ENCODE measurements at places on chromosomes 3 and 15.

- DNase-seq: no peak
These were observed 3.5 kb downstream of the SMAD6 start for GRCh38 chr15:66705277-66706146.

GRCh38 chr3:85979034-85979433, 1011.9 kb downstream of the VGLL3 start:
- no peak for DNase-seq

DNA sequence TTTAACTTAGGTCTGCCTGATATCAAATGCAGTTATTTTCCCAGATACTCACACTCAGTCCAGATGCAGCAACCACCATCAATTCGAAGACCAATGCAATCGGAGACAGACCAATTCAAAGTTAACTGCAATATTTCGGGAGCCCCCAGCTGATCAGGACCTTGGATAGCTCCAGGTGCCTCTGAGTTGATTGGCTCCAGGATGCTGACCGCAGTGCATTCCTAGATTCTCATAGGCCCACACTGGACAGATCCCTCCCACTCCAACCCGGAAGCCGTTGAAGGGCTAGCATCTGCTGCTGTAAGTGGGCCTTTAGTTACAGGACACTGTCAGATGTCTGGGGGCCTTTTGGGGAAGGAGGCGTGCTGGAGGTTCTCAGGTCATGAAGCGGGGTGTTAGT, 89.5 kb upstream of the ATP2B2 start:
- peak; percentile 16 for DNase-seq

DNA sequence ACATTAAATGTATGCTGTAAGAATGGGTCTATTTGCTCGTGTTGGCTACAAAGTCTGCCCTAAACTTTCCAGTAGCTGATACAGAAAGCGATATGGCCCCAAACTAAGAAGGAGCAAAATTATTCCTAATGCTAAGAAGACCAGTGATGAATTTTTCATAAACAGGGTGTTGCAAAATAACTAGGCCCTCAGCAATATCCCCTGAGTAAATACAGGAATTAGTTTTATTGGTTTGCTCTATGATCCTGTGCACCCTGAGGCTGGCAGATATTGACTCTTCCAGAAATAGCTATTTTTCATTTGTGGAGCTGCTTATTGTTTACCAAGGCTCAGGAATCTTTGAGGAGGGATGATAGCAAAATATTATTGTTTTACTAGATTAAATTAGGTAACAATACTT, 60.9 kb upstream of the CCNL1 start:
- DNase-seq: no peak

DNA sequence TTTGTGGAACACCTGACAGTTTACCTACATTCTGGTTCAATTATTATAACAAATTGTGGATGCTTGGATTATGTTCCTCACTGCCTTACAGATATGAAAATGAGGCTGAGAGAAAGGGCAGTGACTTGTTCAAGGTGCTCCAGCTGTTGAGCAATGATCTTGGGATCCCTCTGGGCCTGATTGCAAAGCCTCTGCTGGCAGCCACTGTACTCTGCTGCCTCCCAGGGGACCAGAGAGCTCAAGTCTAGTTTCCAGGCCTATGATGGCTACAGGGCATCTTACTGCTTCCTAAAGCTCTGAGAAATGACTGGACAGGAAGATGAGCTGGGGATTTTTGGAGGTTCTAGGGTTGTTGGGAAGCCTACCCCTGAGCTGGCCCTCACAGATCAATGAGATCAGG, 2.3 kb upstream of the SHC4 start:
- DNase-seq: no peak

GRCh38 chr3:190041333-190042041, 79.2 kb downstream of the P3H2 start:
- DNase-seq: no peak

DNA sequence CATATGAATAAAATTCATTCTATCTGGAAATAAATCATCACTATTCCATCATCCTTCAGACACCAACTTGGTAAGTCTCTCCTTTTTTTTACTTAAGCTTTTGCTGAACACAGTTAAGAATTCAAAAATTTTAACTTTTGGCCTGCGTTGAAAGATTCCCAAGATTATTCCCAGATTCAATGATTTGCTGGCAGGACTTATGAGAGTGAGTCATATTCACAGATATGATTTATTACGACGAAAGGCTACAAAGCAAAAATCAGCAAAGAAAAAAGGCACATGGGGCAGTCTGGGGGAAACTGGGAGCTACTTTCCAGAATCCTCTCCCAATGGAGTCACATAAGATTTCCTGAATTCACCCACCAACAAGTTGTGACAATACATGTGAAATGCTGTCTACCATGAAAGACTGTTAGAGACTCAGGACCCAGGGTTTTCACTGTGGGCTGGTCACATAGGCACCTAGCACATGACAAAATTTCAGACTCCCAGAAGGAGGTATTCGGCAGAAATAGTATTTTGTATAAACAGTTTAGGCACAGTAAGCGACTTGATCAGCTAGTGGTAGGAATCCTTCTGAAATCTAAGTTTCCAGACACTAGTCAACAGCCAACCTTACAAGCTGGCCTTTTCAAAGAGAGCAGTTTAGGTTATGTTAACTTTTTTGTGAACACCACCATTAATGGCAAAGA, 82.1 kb downstream of the DLG1 start:
- peak; percentile 27 for DNase-seq

- no peak for DNase-seq
These were observed 64.4 kb downstream of the ATP13A5 start for GRCh38 chr3:193314161-193314560.

GRCh38 chr3:127689266-127689860, 16.6 kb downstream of the ABTB1 start:
- no peak for DNase-seq

- no peak for DNase-seq
These were observed 93.4 kb downstream of the NEDD4 start for GRCh38 chr15:55900019-55900418.

GRCh38 chr3:117495620-117496019, 786.0 kb downstream of the TUSC7 start:
- no peak for DNase-seq

- peak; percentile 9 for DNase-seq
These were observed 885.4 kb downstream of the PDCD6IP start for GRCh38 chr3:34683851-34684250.

- no peak for DNase-seq
These were observed 12.1 kb downstream of the SEC11A start for GRCh38 chr15:84703808-84704207.

DNA sequence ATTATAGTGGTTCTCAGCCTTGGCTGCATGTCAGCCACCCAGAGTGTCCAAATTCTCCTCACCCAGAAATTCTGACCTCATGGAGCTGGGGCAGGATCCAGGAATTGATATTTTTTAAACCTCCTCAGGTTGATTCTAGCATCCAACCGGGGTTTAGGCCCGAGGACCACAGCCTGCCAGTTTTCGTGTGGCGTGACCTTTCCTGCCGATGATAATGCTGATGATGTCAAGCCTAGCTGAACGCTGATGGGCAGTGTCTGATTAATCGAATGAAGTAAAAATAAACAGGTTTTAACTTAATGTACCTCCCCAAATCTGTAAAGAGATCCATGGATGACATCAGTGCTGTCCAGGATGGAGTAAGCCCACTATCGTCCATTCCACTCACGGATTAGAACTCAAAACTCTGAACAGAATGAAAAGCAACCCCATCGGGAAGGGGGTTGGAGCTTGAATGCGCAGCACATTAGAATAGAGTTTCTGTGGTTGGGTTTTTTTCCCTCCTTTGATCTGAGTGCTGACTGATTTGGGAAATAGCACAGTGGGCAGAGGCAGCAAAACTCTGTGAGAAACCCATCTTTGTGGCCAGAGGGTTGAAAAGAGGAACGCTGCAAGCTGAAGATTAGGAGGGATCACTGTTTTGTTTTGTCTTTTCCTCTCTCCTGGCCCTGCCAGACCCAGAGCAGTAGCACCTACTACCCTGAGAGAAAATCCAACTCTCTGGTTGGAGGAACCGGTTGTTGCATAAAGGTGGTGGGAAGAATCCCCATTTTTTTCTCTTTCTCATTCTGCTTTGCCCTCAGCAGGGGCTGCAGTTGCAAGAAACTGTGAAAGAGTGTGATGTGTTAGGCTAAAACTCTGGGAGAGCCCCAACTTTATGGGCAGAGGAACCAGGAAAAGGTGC, 153.9 kb downstream of the APBA2 start:
- no peak for DNase-seq

DNA sequence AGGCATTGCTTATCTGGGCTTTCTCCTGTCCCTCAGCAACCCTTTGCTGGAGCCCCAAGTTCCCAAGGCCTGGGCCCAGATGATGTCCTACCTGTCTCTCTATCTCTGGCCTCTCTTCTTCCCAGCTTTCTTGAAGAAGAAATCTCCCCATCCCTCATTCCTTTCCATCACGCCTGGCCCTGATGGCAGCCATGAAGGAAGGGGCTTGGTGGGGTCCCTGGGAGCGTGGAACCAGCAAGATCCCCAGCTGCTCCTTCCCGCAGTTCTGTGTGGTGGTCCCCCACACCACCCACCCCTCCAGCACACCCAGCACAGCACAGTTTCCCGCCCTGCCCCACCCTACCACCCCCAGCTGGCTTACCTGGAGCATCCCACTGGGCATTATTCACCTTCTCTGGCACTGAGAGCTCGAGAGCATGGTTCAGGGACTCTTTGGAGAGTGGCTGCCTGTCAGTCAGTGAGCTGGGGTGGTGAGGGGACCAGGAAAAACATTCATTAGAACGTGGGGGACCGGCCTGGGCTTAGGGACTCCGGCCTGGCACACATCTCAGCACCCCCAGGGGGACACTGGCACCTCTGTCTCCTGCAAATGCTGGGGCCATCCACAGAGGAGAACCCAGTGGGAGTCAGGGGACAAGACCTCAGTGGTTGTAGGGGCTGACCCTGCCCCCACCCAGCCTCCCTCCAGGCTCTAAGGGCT, 26.6 kb downstream of the ACSBG1 start:
- DNase-seq: no peak

GRCh38 chr3:188488801-188489200, 334.8 kb downstream of the LPP start:
- no peak for DNase-seq

DNA sequence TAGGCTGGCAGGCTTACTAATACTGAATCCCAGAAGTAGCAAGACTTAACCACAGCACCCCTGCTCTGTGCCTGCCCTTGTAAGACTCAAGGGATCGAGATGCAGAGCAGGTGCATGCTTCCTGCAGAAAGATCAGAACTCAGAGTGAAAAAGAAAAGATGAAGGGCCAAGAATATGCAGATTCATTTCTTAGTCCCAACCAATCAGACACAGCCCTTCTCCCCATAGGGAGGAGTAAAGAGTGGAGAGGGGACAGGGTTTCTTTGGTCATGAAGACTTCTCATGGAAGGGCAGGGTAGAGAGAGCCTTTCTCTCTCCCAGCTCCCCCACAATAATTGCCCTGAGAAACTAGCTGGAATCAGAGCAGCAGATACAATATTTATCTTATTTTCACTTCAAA, 105.6 kb upstream of the MB21D2 start:
- DNase-seq: no peak

DNA sequence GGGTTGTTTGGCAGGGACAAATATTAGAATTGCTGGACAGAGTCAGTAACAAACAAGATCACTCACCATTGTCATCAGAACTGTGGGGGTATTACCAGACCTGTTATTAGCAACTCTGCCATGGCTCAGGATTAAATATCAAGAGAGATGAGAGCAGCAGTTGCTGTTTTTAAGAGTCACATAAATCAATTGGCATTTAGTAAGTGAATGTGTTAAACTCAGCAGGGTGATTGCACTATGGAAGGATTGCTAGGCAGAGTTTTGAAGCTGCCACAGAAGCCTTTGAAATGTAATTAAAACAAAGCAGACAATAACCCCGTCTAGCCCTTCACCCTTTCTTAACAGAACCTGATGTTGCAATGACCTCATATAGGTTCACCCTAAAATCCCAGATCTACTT, 238.8 kb downstream of the GAP43 start:
- no peak for DNase-seq

DNA sequence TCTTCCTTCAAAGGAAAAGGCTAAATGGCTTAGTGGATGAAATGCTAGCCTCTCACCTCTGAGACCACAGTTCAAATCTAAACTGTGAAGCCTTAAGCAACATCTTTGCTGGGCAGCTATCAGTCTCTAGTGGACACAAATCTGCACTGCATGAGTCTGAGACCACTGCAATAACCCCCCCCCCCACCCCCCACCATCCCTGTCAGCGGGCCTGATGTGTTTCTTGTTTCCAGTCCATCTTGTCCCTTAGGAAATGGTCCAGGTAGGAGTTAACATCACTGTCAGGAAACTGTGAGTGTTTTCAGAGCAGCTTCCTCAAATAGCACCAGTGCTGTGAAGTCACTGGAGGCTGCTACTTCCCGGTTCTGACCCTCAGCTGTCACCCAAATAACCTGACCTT, 140.6 kb upstream of the TMCO5A start:
- no peak for DNase-seq

DNA sequence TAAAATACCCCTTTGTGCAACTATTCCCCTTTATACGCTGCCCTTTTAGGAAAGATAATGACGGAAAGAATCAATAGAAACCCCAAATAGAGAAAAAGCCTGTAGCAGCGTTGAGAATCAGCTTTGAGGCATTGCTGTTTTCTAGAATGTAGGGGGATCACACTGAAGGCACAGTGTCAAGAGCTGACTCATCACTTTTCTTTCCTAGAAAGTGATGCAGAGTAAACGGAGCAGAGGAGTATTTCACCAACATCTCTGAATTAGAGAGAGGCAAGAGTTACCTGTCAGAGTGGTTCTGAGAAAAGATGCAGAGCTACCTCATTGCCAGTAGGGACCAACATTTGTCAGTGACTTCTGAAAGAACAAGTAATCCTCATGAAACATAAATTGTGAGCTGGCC, 269.8 kb upstream of the TMC3 start:
- DNase-seq: no peak

GRCh38 chr3:100044369-100044768, 69.9 kb downstream of the FILIP1L start:
- DNase-seq: no peak

DNA sequence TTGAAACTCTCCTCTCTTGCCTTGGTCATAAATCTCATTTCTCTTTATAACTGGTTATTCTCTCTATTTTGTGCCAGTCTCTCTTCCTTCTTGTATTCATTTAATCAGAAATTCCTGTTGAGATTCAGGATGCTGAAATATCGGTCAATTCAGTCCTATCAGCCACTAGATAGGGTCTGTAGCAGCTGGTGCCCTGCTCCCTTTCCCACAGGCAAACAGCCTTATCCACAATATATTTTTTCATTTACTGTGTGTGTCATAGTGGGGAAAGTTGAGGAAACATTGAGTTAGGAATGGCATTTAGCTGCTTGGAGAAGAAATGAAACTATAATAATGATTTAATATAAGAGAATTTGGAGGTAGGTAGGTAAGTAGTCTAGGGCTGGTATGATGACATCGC, 146.3 kb downstream of the RBPMS2 start:
- no peak for DNase-seq

- no peak for DNase-seq
These were observed 71.0 kb downstream of the SOX14 start for GRCh38 chr3:137835096-137835495.
